ENCODE measurements at places on chromosomes 3 and 15. TPM values are rescaled to one million over a fixed set of nuclear protein-coding genes. Genes with fewer than 3 reads are reported as not detected.

Gene CCR4
- not detected for total RNA-seq

Gene FSD2
- not detected for total RNA-seq

Gene DPPA2
- 0.36 TPM for total RNA-seq

Gene FETUB
- total RNA-seq, result not detected

Gene SPTBN5
- 4.2 TPM for total RNA-seq

Gene MINAR1
- total RNA-seq, result 3.0 TPM

Gene ALDH1A3
- total RNA-seq, result 13.0 TPM

Gene DTX3L
- 17.3 TPM for total RNA-seq

Gene FRMD5
- total RNA-seq, result 3.8 TPM

Gene SLC28A2
- total RNA-seq, result 2.4 TPM

Gene PP2D1
- not detected for total RNA-seq

Gene EPB42
- total RNA-seq, result not detected

Gene STAC
- 4.9 TPM for total RNA-seq

Gene CLSTN2
- total RNA-seq, result 15.5 TPM

Gene TMEM212
- total RNA-seq, result not detected

Gene GPR149
- 0.14 TPM for total RNA-seq

Gene PGBD4
- total RNA-seq, result 2.4 TPM

Gene RNU5B-1
- 15.0 TPM for total RNA-seq

Gene TNNC1
- total RNA-seq, result 16.6 TPM

Gene SCN11A
- 1.4 TPM for total RNA-seq

Data from type B pancreatic cell (in vitro differentiated cells).